ENCODE measurements at places on chromosomes 1 and 21.

GRCh38 chr1:57252597-57253294 lies 171.1 kb downstream of the DAB1 start:
- DNase-seq = no peak

DNA sequence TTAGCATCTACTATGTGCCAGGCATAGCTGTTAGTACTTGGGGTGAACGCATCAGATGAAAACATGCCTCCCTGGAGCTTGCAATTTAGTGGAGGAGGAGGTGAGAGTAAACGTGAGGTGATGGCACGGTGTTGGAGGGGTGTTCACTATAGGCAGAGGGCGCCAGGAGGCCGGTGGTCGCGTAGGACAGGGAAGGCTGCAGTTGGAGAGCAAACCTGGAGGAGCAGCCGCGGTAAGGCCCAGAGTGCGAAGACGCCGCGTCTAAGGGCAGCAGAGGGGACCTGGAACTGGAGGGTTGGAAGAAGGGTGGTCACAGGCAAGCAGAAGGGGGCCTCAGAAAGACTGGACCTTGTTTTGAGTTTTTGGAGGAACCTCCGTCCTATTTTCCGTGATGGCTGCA lies 30.2 kb upstream of the TRIM17 start:
- no peak for DNase-seq

DNA sequence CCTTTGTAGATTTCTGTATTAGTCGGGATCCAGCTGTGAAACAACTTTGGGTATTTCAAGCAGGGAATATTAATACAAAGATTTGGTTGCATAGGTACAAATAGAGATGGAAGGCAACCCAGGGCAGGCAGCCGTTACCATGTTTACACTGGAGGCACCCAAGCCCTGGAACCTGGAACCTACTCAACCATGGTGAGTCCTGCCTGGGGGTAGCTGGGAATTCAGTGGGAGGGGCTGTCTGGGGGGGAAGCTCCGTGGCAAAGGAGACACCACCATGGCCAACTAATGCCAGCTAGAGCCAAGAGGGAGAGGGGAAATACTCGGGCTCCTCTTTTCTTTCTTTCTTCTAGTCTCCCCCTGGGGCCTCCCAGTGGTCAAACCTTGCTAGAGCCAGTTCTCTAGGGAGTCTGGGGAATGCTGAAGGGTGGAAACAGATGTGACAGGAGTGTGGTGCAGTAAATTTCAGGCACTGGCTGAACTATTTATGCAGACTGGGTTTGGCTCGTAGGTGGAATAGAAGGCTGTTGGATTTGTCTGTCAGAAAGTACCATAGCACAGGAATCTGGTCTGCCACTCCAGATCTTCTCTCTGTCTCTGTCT lies 91.9 kb upstream of the CACNA1E start:
- no peak for DNase-seq

- no peak for DNase-seq
Observed at GRCh38 chr1:7511381-7511780, 259.7 kb upstream of the VAMP3 start.

DNA sequence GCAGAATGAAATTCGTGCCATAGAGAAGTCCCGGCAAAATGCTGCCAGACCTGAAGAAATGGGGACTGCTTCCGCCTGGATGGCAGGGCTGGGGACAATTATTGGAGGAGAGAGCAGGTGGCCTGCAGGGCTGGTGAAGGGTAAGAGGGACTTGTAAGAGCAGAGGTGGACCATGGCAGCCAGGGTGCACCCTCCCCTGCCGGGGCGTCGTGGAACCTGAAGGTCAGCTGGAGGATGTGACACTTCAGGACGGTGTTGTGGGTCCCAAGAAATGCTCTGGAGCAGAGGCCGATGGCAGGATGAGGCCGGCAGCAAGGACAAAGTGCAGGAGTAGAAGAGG lies 40.3 kb downstream of the RIPK4 start:
- DNase-seq = no peak

GRCh38 chr1:9228609-9229008 lies 6.0 kb upstream of the H6PD start:
- DNase-seq = no peak

Data from 8988T (cell line).